RWPE1 (cell line): ENCODE measurements at places on chromosomes 13 and 19.

DNA sequence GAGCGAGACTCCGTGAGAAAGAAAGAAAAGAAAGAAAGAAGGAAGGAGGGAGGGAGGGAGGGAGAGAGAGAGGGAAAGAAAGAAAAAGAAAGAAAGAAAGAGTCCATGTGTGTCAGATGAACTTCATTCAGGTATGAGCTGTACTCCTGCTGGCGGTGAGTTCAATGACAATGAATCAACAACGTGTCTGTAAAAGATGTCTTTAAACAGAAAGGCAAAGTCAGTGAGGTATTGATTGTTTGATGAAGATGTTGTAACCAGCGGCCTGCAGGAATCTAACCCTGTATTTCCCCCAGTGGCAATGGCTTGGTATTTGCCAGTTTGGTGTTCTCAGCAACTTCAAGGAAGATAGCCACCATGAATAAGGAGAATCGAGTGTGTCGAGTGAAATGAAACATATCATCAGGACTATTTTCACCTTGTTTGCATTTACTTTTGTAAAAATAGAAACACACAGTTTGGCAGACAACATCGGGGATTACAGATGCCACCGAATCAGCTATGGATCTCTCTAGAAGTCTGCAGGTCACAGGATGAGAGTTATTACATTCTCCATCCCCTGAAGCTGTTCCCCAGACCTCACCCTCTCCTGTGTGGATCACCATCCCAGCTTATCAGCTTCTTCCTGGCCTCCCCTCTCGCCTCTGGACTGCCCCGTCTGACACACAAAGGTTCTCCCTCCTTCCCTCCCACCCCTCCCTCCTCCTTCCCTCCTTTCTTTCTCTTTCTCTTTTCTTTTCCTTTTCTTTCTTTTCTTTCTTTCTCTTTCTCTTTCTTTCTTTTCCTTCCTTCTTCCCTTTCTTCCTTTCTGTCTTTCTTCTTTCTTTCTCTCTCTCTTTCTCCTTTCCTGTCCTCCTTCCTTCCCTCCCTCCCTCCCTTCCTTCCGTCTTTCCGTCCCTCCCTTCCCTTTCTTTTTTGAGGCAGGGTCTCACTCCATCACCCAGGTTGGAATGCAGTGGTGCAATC lies 8.2 kb upstream of the SBK3 start:
- DNase-seq = no peak

- peak; percentile 7 for DNase-seq
These were observed 1004.1 kb upstream of the PCDH9 start for GRCh38 chr13:68234274-68234673.

- peak; percentile 48 for DNase-seq
These were observed at the start of gene SMAD9 for GRCh38 chr13:36919833-36920615. Gene SMAD9, minus strand, starts transcription at chr13:36920238. Its CDS starts 40,549 bp downstream, at chr13:36879689.

- no peak for DNase-seq
These were observed 12.8 kb downstream of the COL4A1 start for GRCh38 chr13:110294146-110294545.

DNA sequence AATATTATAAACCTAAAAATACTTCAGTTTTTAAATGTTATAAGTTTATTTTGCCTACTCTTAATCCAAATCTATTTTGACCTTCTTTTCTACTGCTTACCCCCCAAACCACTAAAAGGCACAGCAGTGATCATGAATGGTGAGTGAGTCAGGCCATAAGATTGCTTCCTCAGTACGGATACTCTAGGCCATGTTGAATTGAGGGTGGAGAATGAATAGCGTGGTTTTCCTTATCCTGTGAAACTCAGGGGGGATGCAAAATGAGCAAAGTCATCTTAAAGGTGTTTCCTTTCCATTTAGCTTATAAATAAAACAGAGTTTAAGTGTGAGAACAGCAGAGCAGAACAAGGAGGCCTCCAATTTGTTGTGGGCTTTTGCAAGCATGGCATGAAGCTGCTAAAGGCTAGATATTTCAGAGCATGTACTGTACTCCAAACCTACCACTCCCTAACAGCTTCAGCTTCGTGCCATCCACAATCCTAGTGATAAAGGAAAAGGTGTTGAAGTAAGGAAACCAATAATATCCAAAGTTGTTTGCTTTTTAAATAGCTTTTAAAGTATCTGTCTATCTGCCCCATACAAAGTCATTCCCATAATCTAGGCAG lies 25.0 kb downstream of the SERPINE3 start:
- DNase-seq = no peak

DNA sequence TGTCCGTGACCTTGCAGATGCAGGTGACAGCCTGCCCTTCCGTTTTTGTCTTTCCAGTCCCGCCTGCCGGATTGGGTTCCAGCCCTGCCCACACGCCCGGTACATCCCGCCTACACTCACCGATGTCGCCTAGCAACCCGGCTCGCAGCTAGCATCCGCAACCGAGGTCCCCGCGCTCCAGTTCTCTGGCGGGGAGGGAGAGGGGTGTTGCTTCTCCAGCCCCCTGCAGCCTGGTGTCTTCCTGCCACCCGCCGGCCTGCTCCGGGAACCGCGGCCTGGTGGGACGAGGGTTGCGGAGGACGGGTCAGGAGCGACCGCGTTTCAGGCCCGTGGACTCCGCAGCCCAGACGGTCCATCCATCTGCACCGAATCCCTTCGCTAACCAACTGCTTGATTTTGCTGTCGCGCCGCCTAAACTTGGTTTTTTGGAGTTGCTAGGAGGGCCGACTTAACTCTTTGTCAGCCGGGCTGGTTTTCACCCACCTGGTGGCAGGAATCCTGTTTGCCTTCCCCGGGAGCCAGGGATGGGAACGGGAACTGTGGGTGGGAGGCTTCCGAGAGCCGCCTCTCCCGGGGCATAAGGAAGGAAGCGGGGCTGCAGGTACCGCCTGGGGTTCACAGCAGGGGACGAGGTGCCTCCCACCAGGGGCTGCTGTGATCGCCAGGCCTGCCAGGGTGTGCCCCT lies 15.4 kb upstream of the MATK start:
- DNase-seq = peak; percentile 36
